Epithelial cell of prostate (primary cell): ENCODE measurements at places on chromosomes 2 and 18.

GRCh38 chr2:198129609-198130008, 325.2 kb downstream of the PLCL1 start:
- DNase-seq = no peak

DNA sequence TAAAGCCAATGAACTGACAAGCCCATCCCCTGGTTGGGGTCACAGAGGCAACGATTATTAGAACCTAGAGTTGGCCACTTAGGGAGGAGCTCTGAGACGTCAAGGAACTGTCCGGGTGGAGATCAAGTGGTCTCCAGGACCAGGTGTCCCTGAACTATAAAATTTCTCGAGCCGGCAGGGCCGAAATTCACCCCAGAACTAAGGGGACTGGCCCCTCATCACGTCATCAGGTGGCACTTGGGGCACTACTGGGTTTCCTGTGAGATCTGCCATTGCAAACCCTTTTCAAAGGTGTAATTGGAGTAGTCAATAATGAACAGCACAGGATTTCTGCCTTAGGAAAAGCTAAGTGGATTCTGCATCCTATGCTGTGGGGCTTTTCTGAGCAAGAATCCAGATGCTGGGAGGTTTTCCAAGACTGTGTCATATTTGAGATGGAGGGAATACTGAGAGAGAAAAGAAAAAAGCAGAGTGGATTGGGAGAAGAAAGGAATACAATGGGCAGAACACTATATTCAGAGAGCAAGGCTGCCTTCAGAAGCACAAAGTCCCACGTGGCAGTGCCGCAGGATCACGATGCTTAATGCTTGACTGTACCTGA, 113.6 kb downstream of the ALPK2 start:
- no peak for DNase-seq

DNA sequence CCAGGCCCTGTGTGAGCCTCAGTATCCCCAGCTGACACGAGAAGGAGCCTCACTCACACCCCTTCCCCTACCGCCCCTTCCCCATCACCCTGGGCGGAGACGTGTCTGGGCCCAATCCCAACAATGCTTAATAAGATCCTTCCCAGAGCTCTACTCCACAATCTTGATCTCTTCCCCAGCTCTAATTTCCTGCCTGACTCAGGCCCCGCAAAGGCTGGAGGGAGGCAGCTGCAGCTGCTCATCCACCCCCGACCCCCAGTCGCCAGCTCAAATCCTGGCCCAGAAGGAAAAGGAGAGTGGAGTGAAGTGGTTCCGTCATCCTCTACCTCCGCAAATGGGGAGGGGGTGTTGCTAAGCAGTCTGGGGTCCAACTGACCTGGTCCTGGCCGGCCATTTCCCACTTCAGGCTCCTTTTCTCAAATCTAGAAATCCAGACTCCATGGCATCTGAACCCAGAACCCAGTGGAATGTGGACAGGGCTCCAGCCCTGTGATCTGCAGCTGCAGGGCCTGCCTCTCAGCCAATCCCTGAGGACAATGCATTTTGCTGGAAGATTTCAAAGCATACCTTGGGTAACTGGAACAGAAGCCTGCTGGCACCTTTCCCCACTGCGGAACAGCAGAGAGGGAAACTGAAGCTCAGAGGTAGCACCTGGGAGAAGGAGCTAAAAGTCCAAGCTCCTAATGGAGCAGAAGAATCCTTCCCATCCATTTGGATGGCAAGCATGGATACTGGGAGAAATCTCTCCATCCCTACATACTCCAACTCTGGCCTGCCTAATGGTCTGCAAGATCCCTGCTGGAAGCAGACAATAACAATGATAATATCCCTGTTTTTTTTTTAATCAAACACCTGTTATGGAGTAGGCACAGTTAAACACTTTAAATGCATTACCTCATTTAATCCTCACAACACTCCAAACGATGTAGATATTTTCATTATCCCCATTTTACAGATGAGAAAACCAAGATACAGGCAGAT, 5.6 kb upstream of the TNS1 start:
- DNase-seq = no peak

DNA sequence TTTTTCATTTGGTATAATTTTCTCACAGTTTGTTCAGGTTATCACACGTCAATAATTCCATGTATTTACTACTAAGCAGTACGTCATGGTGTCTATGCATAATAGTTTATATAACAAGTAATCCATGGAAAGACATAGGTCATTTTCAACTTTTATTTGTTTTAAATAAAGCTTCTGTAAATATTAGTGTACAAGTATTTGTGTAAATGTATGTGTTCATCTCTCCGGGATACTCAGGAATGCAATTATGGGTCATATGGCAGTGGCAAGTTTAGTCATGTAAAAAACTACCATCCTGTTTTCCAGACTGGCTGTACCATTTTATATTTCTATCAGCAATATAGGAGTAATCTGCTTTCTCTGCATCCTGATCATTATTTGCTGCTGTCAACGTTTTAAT, 231.1 kb upstream of the ZNF804A start:
- peak; percentile 33 for DNase-seq

DNA sequence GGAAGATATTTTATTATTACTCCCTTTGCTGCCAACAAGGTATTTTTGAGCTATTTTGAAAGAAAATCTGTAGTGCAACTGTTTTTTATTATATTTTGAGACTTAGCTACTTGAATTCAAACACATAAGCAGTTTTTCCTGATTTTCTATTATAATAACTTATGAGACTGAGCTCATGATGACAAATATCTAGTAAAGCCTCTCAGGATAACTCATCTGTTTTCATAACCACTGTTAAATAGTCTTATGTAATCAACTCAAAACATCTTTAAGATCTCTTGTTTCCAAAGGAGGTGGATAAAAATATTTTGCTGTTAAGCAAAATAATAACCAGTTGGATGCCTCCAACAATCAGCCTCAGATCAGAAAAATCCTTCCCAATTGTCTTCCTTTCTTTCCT, 21.9 kb upstream of the PPP1CB start:
- no peak for DNase-seq
